ENCODE measurements at places on chromosomes 11 and 22.

DNA sequence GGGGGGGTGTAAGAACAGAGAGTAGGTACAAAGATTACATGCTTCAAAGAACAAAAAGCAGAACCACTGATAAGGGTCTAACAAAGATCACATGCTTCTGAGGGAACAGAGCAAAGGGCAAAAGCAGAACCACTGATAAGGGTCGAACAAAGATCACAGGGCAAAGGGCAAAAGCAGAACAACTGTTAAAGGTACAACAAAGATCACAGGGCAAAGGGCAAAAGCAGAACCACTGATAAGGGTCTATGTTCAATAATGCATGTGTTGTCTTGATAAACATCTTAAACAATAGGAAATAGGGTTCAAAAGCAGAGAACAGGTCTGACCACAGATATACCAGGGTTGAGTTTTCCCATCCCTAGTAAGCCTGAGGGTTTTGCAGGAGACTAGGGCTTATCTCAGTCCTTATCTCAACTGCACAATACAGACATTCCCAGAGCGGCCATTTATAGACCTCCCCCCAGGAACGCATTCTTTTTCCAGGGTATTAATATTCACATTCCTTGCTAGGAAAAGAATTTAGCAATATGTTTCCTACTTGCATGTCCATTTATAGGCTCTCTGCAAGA is 81.9 kb upstream of the PGR start:
- no peak for DNase-seq

- DNase-seq = no peak
These were observed 170.2 kb downstream of the BUD13 start for GRCh38 chr11:116602637-116602942.

DNA sequence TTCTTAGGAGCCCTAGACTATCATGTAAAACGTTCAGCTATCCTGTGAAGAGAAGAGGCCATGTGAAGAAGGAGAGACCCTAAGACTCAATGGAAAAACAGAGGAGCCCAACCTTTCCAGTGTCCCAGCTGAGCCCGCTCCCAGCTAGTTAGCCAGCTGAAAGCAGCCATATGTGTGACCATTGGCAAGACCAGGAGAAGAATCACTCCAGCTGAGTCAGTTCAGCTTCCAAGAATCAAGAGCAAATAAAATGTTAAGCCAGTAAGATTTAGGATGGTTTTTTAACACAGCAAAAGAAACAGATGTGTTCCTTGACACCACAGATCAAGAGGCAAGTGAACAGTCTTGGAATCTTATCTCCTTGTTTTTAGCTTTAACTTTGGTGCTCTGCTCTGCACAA is 108.0 kb downstream of the CCDC81 start:
- DNase-seq = no peak

GRCh38 chr22:33921525-33922348 is 1.5 kb upstream of the LARGE1 start:
- no peak for DNase-seq

GRCh38 chr22:29394931-29395581 is 6.7 kb upstream of the AP1B1 start:
- peak; percentile 83 for DNase-seq

DNA sequence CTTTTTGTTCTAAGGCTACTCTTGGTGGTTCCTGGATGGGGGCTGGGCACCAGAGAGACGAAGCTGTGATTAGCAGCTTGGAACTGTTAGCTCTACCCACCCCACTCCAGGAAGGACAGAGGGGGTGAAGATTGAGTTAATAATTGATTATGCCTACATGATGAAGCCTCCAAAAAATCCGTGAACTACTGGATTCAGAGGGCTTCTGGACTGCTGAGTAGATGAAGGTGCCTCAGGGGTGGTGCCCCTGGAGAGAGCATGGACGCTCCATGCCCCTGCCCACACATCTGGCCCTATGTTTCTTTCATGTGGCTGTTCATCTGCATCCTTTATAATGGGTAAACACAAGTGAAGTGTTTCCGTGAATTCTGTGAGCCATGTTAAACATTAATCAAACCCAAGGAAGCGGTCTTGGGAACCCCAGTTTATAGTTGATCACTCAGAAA is 47.3 kb upstream of the CYP2D6 start:
- DNase-seq = no peak
